CD4-positive, alpha-beta T cell treated with Interleukin-17A for 4 hours (primary cell): ENCODE measurements at places on chromosomes 13 and 19.

GRCh38 chr13:68056816-68057710 lies 826.9 kb upstream of the PCDH9 start:
- DNase-seq, result no peak

DNA sequence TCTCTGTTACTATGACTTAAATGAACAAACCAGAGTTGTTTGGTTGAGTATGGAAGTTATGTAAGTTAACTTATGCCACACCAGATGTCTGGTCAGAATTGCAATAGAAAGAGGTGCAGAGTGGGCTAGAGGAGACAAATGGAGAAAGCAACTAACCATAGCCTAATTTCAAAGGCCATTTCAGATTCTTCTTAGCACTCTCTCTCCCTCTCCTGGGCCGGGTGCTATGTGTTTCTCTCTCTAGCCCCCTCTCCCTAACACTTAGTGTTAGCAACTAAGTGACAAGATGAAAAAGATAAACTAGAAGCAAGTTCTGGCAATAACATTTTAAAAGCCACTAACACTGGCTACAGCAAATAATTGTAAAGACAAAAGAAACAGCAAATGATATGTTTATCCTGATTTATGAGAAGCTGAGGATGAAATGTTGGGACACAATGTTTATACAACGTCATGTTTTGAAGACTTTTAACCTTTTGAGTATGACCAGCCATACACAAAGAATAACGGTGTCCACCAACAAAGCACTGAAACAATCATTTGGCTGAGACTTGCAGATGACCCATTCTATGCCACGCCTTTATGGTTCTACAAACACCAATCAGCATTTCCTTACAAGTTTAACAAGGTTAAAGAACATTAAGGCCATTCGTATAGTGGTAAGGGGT lies 18.6 kb downstream of the SERPINE3 start:
- no peak for DNase-seq

DNA sequence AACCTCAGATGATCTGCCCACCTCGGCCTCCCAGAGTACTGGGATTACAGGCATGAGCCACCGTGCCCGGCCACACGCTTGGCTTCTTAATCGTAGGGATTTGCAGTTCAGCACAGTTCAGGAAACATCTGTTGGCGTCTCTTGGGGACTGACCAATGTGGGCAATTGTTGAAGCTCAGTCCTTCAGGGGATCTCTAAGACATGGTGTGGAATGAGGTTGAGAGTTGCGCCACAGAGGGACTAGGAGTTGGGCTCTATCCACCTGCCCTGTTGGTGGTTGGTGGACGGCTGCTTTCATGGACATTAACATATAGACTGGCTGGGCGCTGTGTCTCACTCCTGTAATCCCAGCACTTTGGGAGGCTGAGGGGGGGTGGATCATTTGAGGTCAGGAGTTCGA lies 37.3 kb upstream of the SIN3B start:
- no peak for DNase-seq

DNA sequence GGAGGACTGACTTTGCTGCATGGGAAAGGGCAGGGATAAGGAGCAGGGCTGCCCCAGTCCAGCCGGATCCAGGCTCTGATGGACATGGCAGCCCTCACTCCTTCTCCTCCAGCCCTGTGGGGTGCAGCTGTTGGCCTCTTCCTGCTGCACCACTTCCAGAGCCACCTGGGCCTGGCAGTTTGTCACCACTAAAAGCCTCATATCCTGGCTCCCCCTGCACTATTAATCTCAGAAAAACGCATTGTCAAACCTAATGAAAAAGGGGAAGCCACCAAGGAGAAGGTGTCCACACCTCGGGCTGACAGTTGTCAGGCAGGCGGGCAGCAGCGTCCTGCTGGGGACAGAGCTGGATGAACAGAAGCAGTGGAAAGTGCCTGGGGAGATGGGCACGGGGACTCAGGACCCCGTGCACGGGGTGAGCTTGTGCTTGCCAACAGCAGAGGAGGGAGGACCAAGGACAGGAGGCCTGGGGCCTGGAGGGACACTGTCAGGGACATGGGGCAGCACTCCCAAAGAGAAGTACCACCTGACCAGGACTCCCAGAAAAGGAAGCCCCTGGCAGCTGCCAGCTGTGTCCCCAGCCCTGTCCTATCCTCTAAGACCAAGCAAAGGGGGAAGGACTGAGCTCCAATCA lies 151.1 kb upstream of the TSHZ3 start:
- DNase-seq, result no peak

DNA sequence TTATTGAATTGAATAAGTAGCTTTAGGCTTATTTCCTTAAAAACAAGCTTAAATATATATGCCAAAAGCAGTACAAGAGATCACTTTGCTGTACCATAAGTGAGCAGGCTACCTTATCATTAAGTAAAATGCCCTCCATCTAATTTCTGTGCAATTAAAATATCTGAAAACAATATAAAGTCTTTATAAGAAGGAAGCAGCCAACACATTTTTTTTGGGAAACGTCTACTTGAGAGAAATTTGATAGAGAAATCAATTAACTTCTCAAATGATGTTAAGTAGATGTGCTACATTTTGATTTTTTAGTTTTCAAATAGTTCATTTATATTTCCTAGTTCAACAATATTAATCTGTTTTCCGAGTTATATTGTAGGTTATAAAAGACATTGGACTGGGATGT lies 52.5 kb downstream of the GPC5 start:
- DNase-seq, result no peak

DNA sequence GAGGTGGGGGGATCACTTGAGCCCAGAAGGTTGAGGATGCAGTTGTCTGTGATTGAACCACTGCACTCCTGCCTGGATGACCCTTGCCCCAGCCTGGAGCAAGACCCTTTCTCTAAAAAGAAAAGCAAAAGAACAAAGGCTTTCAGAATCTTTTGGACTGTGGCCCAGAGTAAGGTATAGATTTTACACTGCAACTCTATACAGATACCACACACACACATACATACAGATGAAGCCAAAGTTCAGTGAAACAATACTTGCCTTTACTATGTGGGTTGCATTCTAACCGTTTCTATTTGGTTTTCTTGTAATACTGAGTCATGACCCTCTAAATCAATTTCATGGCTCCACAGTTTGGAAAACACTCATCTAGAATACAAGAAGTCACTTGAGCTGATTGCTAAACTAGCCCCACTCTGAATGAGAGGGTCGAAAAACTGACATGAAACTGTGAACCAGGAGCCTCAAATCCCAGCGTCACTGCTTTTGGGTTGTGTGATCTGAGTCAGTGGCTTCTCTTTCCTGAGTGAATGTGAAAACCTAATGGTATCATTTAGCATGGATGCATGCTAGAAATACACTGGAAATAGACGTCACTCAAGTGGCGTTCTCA lies 756.1 kb downstream of the UQCRFS1 start:
- no peak for DNase-seq

- DNase-seq, result no peak
Measured at GRCh38 chr13:70088926-70089325, 18.7 kb upstream of the ATXN8OS start.

DNA sequence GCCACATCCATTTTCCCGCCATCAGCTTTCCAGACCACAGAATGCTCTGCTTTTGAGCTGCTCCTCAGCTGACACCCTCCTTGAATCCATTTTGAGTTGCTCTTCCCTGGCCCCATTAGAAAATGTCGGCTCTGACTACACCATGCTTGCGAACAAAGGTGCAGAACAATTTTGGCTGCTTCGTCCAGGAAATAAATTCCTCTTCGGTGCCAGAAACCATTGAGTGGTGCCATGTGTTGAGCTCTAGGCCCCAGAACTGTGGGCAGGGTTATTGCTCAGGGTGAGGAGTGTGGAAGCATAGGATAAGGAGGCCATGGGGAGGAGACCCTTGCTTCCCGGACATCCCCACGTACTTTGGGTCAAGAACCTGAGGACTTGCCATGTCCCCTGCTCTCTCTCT lies 52.1 kb downstream of the NFIX start:
- DNase-seq, result no peak

DNA sequence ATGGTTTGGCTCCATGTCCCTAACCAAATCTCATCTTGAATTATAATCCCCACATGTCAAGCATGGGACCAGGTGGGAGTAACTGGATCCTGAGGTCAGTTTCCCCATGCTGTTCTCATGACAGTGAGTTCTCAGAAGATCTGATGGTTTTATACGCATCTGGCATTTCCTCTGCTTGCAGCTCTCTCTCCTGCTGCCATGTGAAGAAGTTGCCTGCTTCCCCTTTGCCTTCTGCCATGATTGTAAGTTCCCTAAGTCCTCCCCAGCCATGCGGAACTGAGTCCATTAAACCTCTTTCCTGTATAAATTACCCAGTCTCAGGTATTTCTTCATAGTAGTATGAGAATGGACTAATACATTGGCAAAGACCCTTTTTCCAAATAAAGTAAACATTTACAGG lies 96.8 kb downstream of the TSHZ3 start:
- no peak for DNase-seq

- no peak for DNase-seq
Measured at GRCh38 chr19:3842948-3843347, 25.9 kb downstream of the ZFR2 start.

GRCh38 chr19:40960062-40960685 lies 30.9 kb upstream of the CYP2B6 start:
- no peak for DNase-seq

DNA sequence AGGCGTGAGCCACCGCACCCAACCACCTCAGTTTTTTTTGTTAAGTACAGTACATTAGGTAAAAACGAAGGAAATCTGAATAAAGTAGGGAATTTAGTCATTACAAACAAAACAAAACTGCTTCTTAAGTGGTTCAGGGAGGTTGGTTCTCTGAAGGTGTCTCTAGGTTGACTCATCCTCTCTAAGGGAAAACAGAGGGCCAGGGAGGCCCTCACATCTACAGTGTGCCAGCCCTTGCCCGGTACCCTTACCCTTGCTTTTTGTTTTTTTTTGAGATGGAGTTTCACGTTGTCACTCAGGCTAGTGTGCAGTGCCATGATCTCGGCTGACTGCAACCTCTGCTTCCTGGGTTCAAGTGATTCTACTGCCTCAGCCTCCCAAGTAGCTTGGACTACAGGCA lies 17.2 kb upstream of the JUND start:
- no peak for DNase-seq

- DNase-seq, result no peak
Measured at GRCh38 chr19:15453091-15453578, 3.4 kb upstream of the WIZ start.

DNA sequence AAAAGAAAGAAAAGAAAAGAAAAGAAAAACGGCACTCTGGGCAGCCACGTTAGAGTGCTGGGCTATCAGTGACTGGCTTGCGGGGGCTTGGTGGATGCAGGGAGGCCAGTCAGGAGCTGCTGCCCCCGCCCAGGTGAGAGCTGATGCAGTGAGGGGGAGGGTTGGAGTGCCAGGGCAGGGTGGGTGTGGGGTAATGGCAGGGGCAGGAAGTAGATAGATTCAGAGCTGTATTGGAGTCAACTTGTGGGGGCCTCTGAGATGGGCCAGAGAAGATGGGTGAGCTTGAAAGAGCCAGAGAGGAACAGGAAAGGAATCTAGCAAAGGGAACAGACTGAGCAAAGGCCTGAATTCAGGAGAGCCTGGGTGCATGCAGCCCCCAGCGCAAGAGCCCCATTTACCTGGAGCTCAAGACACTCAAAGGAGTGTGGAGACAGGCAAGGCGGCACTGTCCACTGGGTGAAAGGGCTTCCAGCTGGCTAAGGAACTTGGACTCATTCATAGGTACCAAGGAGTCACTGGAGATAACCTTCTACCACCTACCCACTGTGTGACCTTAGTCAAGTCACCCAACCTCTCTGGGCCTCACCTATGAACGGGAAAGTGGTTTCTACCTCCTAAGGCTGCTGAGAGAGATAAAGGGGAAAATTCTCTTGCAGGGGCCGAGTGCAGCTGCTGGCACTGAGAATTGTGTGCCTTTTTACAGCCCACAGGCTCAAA lies 20.2 kb downstream of the VSTM2B start:
- DNase-seq, result no peak

DNA sequence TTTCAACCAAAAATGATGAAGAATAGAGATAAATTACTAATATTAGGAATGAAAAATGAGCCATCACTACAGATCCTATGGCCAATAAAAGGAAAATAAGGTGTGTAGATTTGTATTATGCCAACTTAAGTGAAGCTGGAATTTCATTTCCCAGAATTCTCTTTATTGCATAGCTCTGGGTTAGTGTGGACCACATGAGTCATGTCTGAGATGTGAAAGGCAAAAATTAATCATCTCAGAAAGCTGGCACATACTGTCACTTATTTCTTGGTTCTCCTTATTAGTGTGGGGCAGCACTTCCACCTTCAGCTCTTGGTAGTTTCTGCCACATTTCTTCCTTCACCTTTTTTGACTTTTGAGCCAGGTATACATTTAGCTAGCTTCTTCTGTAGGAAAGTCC lies 82.6 kb downstream of the KATNAL1 start:
- no peak for DNase-seq

DNA sequence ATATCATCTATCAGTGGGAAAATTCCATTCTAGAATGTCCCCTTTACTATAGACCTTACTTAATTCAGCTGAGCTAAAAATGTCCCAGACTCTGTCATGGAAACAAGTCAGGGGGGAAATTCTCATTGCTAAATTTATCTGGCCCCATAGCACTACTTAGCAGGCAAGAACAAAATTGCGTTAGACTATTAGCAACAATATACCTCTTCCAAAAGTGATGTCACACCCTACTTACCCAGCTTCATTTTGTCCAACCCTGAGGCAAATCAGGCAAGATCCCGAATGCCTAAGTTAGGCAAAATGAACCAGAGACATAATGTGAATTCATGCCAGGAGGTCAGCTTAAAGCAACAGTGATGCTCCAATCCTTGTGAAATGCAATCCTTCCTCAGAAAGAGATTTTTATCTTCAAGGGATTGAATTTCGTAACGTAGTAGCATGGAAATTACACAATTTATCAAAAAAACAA lies 93.7 kb downstream of the FRY start:
- DNase-seq, result no peak

GRCh38 chr13:21336609-21337349 lies 122.3 kb downstream of the ZDHHC20 start:
- no peak for DNase-seq

- DNase-seq, result no peak
Measured at GRCh38 chr19:18386543-18387271, 749 bp downstream of the GDF15 start.

GRCh38 chr19:47296036-47296435 lies 13.6 kb upstream of the C5AR1 start:
- DNase-seq, result peak; percentile 85

GRCh38 chr13:72505376-72505775 lies 222.1 kb downstream of the MZT1 start:
- no peak for DNase-seq

- DNase-seq, result no peak
Measured at GRCh38 chr13:110407021-110407420, 99.9 kb downstream of the COL4A2 start.

DNA sequence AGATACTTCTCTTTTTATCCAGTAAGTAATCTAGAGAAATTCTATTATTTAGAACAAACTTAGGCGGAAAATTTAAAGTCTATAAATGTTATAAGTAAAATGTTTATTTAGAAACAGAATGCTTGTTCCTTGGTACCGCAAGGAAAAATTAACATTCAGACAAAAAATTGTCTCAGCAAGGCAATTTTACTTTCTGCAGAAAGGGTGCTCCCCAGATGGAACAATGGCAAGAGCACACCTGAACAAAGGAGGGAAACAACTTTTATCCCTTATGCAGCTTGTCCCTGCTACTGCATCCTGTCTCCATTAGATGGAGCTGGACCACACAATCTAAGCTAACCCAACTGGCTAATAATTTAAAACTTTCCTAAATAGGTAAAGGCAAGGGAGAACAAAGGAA lies 6.5 kb upstream of the ZNF708 start:
- no peak for DNase-seq

GRCh38 chr19:32824191-32824751 lies 45.3 kb downstream of the SLC7A9 start:
- no peak for DNase-seq

GRCh38 chr13:40756042-40756441 lies 14.9 kb downstream of the MRPS31 start:
- no peak for DNase-seq

- DNase-seq, result no peak
Measured at GRCh38 chr13:56012644-56013043, 1128.1 kb upstream of the PRR20A start.
